ENCODE measurements at places on chromosomes 1 and 21. TPM values are rescaled to one million over a fixed set of nuclear protein-coding genes. Genes with fewer than 3 reads are reported as not detected.

Gene CYP4A11
- total RNA-seq: 501 TPM

Gene SPRR2A
- total RNA-seq: not detected

Gene DMBX1
- not detected for total RNA-seq

Gene HTR6
- total RNA-seq: not detected

Gene PSMB2
- 39.3 TPM for total RNA-seq

Gene C1orf94
- total RNA-seq: not detected

DNA sequence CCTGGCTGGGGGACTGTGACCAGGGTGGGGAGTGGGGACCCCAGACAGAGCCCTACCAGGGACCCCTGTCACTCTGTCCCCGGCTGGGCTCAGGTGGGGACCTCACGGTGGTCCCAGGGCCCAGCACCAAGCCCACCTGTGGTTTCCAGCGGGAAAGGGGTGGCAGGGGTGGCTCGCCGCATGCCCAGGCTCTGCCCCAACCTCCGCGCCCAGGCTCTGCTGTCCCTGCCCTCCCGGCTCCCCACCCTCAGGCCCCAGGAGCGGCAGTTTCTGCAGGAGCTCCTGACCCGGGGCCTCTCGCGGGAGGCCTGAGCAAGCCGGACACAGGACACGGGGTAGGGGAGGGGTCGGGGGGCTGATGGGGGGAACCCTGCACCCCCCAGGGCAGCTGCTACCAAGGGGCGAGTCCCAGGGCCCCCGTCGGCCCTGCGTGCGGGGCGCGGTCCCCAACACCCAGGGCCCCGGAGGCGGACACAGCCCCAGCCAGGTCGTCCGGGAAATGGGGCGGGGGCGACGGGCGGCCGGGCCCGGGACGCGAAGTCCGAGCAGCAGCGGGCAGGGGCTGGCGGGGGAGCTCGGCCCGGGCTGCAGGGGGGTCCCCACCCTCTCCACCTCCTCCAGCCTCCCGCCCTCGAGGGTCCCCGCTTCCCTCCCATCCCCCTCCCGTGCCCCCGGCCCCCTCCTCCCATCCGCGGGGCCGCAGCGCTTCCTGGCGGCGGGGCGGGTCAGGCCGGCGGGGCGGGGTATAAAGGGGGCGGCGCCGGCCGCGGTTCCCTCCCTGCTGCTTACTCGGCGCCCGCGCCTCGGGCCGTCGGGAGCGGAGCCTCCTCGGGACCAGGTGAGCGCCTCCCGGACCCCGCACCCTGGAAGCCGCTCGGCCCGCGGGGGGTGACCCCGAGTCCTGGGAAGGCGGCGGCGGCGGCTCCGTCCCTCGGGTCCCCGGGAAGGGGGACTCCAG is at the start of gene COL6A2:
Gene COL6A2 (plus strand): TSS at position 777 of the 958 bp plus-strand sequence.
- peak; percentile 45 for DNase-seq

- DNase-seq: peak; percentile 27
Measured at GRCh38 chr1:37761416-37762095, 3.4 kb downstream of the EPHA10 start.

DNA sequence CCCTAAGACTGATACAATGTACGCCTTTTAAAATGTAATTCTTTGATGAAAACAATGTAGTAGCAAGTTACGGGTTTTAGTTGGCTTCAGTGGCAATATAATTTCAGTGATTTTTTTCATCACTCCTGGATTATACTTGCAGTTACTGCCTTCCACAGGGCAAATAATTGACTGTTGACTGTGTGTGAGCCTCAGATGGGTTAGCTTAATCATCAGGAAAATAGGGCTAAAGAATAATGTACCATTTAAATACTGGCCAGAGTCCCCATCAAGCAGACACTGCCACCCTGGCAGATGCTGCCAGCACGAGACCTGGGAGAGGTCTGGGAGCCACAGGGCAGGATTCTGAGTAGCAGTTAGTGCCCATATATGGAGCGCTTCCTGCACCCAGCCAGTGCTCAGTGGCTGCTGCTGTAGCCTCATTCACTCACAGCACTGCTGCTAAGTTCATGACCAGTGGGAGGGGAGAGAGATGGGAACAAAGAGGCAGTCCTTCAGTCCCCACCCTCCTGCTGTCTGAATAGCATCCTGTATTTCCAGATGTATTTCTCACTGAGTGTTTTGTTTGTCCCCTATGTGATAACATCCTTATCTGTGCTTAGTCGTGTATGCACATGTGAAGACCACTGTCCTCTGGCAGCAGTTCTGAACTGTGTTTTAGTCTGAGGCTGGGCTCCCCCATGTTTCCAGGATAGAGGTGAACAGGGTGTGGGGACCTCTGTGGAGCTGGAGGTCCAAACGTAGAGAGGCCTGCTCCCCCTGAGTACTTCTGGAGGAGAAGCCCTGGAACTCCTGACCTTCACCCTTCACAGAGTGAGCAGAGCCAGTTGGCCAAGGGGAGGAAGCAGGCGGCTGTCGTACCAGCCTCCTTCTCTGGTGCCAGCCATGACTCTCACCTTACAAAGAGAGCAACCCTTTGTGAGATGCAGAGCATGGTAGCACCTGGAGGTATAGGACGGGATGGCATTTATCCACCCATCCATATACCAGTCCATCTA is 80.4 kb downstream of the ADARB1 start:
- no peak for DNase-seq

DNA sequence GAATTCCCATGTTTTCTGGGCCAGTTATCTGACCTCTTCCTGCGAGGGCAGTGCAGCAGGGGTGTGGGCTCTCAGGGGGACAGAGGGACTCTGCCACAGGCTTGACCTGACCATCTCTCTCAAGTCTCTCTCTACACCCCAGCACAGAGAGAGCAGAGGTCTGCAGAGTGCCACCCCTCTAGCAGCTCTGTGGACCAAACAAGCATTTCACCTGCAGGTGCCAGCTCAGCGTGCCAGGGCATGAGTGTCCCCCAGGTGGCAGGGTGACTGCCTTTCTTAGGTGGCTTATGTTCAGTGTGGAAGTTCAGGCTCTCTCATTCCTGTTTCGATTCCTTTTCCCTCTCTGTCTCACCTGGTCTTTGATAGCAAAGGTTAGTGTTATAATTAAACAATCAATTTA is 191.3 kb downstream of the CACNA1E start:
- no peak for DNase-seq

GRCh38 chr1:162476620-162477019 is 21.0 kb upstream of the UHMK1 start:
- DNase-seq: no peak

DNA sequence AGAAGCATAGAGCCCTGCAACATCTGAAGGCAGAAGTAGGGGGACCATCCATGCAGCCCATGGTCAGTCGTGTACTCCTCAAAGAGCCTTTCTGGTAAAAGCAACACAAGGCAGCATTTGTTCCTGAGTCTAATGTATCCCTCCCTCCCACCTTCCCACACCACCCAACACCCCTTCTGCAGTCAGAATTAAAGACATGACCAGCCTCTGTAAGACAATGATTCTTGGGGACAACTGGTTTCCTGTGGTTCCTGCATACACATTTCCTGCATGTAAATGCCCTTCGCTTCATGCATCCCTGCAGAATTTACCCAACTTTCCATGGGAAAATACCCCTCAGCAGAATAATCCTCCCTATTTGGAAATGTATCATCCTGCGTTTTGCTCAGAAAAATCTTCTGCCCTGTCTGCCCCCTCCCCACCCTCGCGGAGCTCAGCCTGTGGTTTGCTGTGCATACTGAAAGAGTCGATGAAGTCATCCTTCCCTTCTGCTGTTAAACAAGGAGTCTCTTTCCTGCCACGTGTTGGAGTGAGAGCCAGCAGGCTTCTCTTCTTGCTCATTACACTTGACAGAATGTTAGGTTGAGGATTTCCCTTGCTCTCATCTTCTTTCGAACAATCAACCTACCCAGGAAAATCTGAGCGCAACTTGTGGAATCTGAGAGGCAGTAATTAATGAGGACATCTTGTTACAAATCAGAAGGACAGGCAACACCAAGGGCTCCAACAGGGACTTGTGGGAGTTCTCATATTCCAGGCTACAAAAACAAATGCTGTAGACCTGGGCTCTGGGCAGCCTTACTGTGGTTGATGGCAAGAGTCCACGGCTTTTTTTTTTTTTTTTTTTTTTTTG is 4.7 kb downstream of the TNN start:
- no peak for DNase-seq

- no peak for DNase-seq
Measured at GRCh38 chr1:59357645-59358320, 60.9 kb downstream of the FGGY start.

GRCh38 chr1:53186533-53186932 is 10.1 kb upstream of the CPT2 start:
- no peak for DNase-seq

DNA sequence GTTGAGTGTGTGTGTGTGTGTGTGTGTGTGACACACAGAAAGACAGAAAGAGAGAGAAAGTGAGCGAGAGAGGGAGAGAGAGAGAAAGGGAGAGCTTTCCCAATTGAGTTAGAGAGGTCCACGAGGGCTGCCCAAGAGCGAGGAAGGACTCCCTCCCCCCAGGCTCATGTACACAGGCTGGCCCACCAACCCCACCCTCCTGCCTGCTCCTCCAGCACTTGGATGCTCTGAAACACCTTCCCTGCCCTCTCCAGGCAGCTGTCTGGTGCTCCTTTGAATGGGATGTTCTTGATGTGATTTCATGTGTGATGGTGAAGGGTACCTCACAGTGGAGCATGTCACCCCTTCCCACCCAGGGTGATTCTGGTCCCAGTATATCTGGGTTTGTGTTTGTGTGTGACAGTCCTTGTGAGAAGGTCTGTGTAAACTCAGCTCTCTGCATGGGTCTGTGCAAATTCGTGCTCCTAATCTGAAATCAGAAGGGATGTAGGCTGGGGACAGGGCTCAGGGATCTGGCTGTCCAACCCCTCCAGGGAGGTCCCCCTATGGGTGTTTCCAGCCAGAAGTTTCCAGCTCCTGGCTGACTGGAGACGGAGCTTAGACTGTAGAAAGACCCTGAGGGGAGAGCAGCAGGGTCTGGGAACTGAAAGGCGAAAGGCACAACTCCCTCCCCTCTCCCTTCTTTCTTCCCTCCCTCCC is 6.8 kb upstream of the PEAR1 start:
- DNase-seq: no peak

DNA sequence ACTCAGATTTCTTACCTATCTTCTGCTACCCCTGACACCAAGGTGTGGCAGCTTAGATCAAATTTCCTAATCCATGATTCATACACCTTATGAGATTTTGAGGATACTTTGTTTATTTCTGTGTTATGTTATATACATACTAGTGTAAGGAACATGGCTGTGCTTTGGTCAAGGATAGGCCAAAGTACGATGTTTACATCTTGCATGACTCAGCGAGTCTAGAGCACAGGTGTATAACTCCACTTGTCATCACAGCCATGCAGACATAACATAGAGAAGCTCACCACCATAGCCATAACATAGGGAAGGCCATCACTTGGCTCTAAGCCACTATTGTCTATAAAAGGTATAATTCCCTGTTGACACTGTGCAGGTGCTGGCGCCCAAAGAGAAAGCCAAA is 61.2 kb downstream of the GBP6 start:
- no peak for DNase-seq

- DNase-seq: no peak
Measured at GRCh38 chr1:114075105-114075504, 78.6 kb downstream of the SYT6 start.

GRCh38 chr1:56052041-56052440 is 527.3 kb downstream of the PLPP3 start:
- no peak for DNase-seq

- DNase-seq: no peak
Measured at GRCh38 chr1:30716646-30717045, 6.7 kb downstream of the MATN1 start.

- DNase-seq: no peak
Measured at GRCh38 chr1:233518344-233518743, 95.6 kb upstream of the KCNK1 start.

- no peak for DNase-seq
Measured at GRCh38 chr1:22115286-22115685, 27.6 kb downstream of the WNT4 start.

DNA sequence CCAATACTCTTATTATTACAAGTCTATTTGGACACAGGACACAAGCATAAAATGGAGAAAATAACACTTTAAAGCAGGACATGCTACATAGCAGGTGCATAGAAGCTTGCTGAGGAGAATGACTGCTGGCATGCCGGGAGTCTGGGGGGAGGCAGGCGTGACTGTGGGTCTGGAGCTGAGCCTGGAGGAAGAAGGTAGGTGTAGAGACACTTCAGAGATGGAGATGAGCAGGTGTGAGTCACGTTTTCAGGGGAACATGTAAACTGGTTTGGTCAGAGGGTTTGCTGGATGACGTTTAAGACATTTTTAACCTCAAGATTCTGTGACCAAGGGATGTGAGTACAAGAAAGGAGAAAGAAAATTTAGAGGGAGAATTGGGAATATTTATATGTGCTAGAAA is 24.5 kb downstream of the OSCP1 start:
- no peak for DNase-seq

- no peak for DNase-seq
Measured at GRCh38 chr1:162857850-162858249, 3.1 kb downstream of the CCDC190 start.

DNA sequence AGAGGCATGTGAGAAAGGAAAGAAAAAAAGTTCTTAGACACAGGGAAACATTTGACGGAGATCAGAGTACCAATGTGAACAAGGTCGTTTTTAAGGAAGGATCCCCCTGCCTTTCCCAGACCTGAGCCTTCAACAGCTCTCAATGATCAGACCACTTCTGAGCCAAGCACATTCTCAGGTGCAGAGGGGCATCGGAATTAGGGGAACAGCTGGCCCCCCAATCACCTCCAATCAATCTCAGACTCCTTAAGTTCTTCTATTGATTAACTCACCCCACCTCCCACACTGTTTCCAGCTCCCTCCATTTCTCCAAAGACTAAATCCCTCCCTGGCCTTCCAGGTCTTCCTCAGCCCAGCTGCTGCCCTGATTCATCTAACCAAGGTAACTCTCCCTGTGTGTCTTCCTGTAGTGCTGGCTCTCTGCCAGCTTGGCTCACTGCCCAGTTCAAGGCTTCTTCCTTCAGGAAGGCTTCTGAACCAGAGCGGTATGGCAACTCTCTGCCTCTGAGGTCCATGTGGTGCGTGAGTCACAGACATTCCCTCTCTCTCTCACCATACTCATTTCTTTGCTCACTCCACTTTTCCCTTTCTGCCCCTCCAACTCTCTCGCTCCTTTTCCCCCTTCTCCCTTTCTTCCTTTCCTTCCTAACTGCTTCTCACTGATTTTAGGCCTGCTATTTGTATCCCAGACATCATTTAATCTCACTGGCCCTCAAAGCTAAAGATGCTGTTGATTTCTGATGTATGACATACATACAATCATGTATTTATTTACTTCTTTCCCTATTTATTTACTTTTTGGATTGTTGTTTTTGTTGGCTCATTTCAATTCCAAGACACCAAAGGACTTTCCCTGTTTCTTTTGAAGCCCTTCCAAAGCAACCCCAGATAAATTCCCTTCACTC is 18.1 kb downstream of the CFAP45 start:
- DNase-seq: peak; percentile 72

- no peak for DNase-seq
Measured at GRCh38 chr1:5903680-5904079, 88.5 kb downstream of the NPHP4 start.

GRCh38 chr21:39620856-39621255 is 8.1 kb downstream of the B3GALT5 start:
- no peak for DNase-seq

- no peak for DNase-seq
Measured at GRCh38 chr1:199297174-199297573, 658.3 kb downstream of the PTPRC start.
